Stimulated activated CD4-positive, alpha-beta T cell treated with anti-CD3 and anti-CD28 coated beads, Interleukin-1b, Interleukin-23, amount 100 ng/mL, for 1 hour (primary cell): ENCODE measurements at places on chromosomes 3 and 15.

DNA sequence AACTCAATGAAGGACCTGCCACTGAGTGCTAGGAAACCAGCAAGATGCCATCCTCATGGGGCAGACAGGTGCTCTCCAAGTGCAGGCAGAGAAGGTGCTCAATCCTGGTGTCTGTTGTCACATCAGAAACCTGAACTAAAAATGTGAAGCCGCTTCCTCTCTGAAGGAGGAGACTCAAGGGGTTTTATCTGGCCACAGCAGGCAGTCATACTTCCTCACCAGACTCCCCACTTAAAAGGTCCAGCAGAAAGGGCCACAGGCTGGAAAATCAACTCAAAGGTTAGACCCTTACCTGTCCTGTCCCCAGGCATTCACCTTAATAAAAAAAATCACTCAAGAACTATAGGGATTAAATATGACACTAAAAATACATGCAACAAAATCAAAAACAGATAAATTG is 4.8 kb downstream of the CCDC12 start:
- no peak for DNase-seq

GRCh38 chr3:15896500-15896899 is 98.7 kb upstream of the ANKRD28 start:
- no peak for DNase-seq

DNA sequence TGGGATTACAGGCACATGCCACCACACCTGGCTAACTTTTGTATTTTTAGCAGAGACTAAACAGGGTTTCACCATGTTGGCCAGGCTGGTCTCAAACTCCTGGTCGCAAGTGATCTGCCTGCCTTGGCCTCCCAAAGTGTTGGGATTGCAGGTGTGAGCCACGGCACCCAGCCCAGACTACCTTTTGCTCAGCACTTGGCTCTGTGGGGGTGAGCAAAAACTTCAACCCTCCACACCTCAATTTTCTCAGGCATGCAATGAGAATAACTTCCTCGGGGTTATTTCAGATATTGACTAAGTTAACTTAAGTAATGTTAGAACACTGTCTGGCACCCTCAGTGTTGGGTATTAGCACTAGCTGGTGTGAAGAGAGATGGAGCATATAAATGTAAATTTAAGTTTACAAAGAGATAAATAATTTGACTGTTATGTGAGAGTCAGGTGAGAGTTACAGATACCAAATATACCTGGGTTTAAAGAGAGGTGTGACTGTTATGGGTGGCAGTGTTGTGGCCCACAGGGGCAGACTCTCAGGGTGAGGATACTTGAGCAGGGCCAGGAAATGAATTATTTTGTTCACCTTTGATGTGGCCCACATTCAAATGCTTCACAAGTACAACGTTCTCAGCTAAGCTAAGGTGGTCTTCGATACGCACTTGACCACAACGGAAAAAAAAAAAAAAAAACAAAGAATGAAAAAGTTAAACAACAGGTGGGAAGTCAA is 29.0 kb downstream of the CPOX start:
- no peak for DNase-seq

GRCh38 chr3:119880966-119881365 is 99.1 kb downstream of the NR1I2 start:
- no peak for DNase-seq

DNA sequence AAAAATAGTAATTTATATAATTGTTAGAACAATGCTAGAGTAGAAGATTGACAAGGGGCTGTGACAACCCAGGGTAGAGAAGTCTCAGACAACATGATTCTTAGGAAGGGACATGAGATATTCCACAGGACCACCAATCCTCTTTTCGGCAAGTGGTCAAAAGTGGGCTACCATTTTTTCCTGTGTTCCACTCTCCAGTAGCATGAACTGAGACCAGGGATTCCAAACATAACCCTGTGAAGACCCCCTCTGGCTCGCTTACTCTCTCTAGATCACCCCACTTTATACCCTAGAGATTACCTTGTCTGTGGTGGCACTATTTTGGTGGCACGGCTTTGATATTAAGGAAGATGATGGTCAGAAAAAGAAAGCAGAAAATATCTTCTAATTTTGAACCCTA is 960 bp downstream of the GCSAM start:
- DNase-seq = no peak

- DNase-seq = no peak
Observed at GRCh38 chr15:74906067-74906449, 593 bp downstream of the FAM219B start.

- no peak for DNase-seq
Observed at GRCh38 chr3:19173945-19174344, 25.6 kb downstream of the KCNH8 start.

- DNase-seq = no peak
Observed at GRCh38 chr15:73540161-73540560, 93.0 kb downstream of the NPTN start.

DNA sequence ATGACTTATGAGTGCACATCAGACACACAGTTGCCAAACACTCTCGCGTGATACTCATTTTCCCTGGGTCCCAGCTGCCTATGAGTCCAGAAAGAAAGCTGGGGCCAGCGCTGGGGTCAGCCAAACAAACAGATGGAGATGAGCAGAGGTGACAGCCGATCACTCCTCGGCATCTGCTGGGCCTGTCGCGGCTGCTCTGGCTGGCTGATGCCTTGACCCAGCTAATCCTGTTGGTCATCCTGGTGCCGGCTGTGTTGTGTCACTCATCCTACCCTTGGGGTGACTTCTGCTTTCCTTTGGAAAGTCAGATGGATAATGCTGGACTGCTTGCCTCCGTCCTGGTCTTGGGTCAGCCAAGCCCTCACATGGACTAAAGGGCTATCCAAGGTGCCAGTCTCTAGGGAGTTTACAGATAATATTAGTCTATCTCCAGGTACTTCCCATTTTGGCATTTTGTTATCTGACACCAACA is 105.3 kb upstream of the PDZRN3 start:
- no peak for DNase-seq

DNA sequence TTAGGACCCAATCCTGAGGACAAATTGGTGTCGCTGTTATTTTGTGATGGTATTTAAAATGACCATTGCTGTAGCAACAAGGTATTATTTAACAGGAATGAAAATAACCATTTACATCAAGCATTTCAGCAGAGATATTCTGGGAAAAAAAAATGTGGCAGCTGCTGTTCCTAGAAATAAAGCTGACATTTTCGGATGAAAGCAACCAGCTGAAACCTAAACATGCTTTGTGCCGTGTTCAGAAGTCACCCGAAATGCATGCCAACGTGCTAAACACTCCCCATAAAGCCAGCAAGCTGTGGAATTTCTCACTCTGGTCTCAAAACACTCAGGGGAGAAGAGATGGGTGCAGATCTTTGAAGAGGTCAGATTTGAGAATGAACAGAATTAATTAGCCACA is 31.5 kb upstream of the TAFA4 start:
- DNase-seq = no peak

DNA sequence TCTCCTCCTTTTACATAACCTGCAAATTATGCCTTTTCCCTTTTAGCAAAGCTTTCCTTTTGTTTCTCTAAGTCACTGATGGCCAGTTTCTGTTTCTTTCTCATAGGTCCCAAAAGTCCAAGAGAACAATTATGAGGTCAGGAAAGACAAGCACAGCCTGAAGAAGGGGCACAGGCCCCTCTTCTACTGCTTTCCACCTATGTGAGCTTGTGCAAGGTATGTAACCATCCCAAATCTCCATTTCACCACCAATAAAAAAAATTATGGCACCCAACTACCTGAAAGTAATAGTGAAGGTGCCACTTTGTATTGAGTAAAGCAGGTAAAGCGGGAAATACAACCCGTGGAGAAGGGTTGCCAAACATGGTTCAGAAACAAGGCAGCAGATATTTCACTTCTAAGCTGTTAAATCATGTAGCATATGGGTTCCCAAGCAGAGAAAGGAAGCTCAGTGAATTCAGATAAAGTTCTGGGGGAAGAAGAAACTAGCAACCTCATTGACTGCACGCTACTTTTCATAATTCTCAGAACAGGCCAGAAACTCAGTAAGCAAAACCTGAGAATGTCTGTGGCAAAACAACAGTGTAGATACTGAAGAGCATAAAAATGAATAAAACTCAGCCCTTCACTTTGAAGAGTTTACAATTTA is 4.2 kb downstream of the PLOD2 start:
- DNase-seq = no peak
